T-cell (primary cell): ENCODE measurements at places on chromosomes 4 and X. TPM values are rescaled to one million over a fixed set of nuclear protein-coding genes. Genes with fewer than 3 reads are reported as not detected.

- no peak for DNase-seq
These were observed 51.1 kb downstream of the HAND2 start for GRCh38 chr4:173478913-173479283.

DNA sequence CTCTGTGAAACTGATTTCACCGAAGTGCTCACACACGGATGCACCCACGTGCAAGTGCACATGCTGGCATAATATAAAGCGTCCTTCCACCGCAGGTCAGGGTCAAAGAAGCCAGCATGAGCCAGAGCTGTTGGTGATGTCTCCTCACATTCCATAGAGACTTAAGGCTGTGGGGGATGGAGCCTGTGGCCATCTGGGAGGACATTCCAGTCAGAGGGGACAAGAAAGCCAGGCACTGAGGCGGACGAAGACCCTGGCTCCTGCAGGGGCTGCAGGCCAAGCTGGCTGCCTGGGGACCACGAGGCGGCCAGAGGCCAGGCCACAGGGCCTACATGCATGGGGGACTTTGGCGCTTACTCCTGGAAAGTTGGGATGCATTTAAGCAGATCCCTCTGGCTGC is 7.7 kb downstream of the RNF212 start:
- DNase-seq, result no peak

DNA sequence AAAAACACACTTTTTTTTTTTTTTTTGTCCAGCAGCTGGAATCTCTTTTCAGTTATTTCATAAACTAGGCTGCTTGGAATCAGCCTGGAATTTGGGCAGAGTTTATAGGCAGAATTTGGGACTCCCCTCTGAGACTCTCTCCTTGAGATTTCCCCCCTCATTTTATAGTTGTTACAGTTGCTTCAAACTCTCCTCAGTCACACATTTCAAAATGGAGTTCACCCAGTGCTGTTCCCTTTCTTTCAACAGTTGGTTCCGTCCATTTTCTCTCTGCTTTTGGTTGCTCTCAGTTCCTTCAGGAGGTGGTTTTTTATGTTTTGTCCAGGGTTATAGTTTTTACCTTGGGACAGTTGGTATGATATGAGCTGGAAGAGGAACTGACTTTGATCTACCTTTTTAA is 27.5 kb downstream of the NSD2 start:
- DNase-seq, result no peak

GRCh38 chr4:112288455-112288854 is 2.8 kb upstream of the TIFA start:
- no peak for DNase-seq

DNA sequence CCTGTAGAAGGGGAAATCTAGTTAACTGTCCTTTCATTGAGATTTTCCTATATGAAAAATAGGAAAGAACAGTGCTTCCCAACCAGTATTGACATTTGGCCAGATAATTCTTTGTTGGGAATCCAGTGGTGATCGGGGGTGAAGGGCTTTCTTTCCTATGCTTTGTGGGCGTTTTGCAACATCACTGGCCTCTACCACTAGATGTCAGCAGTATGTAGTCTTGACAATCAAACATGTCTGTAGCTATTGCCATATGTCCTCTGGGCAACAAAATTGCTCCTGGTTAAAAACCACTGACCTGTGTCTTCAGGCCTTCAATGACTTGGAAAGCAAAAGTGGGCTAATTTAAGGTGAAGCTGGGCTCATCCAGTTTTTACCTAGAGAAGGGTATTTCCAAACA is 658.5 kb downstream of the DACH2 start:
- no peak for DNase-seq

DNA sequence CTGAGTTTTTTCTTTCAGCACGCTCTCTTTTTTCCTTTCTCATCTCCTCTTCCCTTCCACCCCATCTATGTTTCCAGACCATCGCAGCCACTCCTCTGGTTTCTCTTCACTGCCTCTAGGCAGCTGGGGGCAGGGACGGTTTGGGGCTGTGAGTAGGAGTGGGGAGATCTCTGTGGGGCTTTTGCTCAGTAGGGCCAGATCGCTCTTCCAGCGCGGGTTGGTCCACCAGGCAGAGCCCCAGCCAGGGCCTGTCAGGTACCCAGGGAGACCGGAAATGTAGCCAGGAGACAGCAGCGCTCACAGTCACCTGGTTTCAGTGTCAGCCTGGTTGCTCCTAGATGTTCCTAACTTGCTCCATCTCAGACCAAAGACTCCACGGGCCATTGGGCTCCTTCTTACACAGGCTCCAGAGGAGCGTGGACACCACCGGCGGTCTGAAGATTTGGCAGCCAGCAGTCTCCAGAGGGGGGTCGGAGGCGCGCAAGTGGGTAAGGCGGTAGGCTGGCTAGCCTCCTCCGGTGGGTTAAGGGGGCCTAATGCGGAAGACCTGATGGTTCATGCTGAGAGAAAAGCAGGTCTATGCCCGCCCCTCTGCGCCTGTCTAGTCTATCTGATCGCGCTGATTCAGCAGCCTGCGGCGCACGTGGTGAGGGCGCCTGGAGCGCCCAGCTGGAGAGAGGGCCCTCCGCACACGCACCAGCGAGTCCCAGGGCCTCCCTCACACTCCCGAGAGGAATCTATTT is 1.8 kb downstream of the FGF5 start:
- DNase-seq, result no peak

Gene FATE1
- not detected for total RNA-seq

Gene SORBS2
- 1.4 TPM for total RNA-seq

Gene DIAPH2
- total RNA-seq, result 10.8 TPM

Gene PPP4R3C
- total RNA-seq, result not detected

Gene LONRF3
- 10.7 TPM for total RNA-seq
